Skeletal muscle tissue (tissue), 5 donors: ENCODE measurements at places on chromosomes 7 and 10. TPM values are rescaled to one million over a fixed set of nuclear protein-coding genes. Genes with fewer than 3 reads are reported as not detected.

GPR15LG gene
- not detected for total RNA-seq

ARPC1B gene
- 44.9 TPM for total RNA-seq

TMEM26 gene
- total RNA-seq, result 15.7 TPM

PON1 gene
- total RNA-seq, result not detected

ZNF735 gene
- total RNA-seq, result not detected
